ENCODE measurements at places on chromosomes 6 and 20.

GRCh38 chr6:35719830-35720733 is 16.8 kb upstream of the ARMC12 start:
- DNase-seq = no peak

- no peak for DNase-seq
Observed at GRCh38 chr6:43277643-43278523, 20.2 kb upstream of the SLC22A7 start.

DNA sequence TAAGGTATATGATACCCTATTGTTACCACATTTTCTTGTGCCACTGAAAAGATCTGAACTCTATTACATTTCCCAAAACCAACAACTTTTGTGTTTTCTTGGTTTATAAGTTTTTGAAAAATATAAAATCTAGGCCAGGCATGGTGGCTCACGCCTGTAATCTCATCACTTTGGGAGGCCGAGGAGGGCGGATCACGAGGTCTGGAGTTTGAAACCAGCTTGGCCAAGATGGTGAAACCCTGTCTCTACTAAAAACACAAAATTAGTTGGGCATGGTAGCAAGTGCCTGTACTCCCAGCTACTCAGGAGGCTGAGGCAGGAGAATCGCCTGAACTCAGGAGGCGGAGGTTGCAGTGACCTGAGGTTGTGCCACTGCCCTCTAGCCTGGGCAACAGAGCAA is 34.3 kb downstream of the SAMHD1 start:
- DNase-seq = no peak

GRCh38 chr20:12575352-12576095 is 433.2 kb upstream of the SPTLC3 start:
- DNase-seq = no peak

- DNase-seq = no peak
Observed at GRCh38 chr6:91713911-91714310, 1127.0 kb upstream of the MAP3K7 start.

GRCh38 chr20:25020901-25021301 is 28.4 kb upstream of the APMAP start:
- no peak for DNase-seq

DNA sequence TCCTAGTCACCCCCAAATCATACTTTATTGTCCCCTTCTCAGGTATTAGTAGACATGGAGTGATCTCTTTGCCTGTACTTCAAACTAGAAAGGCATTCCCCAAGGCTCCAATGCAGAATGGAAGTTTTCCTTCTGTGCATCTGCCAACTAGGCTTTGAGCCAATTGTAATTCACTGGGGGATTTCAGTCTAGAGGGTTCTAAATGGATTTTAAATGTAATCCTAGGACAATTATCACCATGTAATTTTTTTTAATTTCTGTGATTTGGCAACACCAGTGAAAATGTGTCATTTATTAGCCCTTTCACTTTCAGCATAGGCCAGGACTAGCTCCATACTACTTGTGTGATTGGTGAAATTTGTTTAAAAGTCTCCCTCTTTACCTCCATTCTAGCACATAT is 557.6 kb upstream of the MARCKS start:
- no peak for DNase-seq

GRCh38 chr20:63037669-63038268 is 31.0 kb upstream of the BHLHE23 start:
- no peak for DNase-seq

GRCh38 chr6:104527311-104527710 is 332.4 kb downstream of the HACE1 start:
- DNase-seq = no peak

DNA sequence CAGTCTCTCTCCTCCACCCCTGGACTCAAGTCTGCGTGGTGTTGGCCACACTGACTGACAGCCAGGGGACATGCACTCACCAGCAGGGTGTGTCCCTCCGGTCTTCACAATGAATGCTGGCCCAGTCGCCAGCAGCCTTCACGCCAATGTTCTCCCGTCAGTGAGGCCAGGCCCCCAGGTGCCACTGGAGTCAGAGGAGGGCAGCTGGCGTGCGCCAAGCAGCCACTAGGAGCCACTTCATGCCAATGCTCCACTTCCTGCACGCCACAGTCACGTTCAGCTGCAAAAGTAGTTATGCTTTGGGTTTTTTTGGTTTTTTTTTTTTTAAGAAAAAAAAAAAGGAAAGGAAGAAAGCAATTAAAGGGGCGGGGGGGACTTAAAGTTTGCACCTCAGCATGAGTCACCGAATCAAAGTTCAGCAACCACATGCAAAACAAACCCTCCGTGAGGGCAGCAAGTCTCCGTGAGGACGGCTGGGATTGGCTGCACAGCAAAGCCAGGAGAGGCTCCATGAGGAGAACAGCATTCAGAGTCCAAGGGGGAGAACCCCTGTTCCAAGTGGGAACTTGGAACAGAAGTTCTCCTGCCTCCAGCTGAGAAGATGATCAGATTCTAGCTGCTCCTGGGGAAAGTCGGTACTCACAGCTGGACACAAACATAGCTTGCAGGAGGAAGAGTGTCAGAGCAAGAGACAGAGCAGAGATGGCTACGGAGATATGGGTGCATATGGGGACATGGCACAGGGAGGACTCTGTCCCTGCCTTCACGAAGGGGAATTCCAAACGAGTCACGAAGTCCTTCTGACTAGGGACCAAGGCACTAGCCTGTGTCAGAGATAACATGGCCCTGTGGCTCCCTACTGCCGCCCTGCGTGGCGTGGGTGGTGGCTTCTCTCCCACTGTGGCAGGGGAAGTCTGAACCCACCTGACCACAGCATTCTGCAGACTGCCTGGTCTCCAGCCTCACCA is at the start of gene ZC3H12D:
TSS of gene ZC3H12D (minus strand) at position 282 of the 968 bp plus-strand sequence. CDS start 10,471 bp downstream, outside the sequence.
- DNase-seq = peak; percentile 43

- no peak for DNase-seq
Observed at GRCh38 chr20:5524896-5525295, 208.1 kb upstream of the PROKR2 start.

DNA sequence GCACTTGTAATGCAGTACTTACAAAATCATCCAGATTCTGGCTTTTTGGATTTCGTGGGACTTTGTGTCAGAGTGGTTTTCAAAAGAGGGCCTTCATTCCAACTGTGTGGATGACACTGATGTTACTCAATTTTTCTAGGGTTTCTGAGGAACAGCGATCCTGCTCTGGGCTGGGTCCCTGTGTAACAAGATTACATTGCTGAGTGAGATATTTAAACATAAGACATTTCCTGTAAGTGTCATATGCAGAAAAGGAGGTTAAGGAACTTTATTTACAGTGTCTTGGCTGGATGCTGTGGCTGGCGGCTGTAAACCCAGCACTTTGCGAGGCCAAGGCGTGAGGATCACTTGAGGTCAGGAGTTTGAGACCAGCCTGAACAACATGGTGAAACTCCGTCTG is 6.7 kb downstream of the ZFAND3 start:
- DNase-seq = no peak

DNA sequence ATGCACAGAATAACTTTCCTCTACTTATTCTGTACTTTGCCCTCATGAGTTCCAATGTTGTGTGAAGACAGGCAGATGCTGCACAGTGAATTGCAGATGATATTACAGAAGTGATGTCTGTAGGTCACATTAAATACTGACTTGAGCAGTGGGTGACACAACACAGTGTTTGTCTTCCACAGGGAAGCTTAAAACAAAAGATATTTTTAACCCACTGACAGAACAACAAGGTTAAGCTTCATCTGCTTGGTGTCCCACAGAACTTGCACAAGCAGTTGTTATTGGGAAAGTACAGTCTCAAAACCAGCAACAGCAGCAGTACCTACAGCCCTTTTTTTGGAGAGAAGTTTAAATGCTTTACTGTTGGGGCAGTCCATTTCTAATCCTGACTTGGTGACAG is 10.5 kb downstream of the SUMO4 start:
- no peak for DNase-seq

- DNase-seq = no peak
Observed at GRCh38 chr20:57469418-57470211, 55.3 kb downstream of the CTCFL start.

DNA sequence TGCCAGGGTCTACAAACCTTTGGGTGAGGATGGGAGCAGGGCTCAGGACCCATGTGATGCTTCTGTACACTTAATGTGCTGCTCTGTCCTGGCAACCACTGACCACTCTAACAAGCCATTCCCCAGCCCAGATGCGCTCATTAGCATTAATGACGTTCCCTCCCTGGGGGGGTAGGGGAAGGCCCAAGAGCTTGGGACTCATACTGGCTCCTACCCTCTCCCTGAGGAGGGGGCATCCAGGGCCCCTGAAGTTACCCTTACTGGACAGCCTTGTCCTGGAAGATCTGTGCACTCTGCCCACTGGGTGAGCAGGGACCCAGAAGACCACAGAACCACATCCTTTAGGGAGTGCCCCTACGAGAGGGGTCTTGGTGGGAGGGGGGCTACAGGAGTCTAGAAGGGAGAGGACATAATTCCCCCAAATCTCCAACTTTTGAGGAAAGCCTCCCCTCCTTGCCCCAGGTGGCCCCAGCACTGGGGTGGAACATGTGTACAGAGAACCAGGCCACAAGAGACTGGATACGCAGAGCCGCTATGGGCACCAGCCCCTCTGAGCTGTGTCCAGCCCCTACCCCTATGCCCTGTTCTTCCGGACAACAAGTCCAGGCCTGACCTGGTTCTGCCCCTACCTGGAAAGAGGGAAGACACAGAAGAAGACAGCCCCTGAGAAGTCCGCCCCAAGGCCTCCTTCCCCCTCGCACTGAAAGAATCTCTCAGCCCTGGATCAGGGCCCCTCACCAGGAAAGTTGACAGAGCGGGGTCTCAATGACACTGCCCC is 1.4 kb downstream of the TEAD3 start:
- DNase-seq = no peak

DNA sequence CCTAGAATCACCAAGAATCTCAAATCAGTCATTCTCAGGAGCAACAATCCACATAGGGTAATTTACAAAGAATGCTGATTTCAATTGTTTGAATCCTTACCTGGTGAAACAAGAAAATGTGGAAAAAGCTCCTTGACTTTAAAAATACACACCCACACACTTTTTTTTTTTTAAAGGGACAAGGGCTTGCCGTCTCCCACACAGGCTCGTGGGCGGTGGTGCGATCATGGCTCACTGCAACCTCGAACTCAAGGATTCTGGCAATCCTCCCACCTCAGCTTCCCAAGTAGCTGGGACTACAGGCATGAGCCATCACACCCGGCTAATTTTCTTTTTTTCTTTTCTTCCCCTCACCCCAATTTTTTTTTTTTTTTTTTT is 30.7 kb downstream of the PARD6B start:
- DNase-seq = no peak

DNA sequence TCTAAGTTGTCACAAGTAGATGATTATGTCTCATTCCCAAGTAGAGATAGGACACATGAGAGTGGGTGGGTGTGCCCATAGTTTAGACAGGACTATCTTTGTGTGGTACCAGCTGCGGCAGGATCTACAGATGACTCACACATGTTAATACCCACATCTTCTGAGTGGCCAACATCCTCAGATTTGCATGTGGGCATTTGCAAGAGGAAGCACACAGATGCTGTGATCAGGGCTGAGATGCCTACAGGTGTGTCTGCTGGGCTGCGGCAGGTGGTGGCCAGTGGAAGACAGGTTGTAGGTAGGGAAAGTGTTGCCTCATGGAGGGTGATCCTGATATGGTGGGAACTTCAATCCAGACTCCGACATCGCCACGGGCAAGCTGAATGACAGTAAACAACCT is 50.8 kb downstream of the UTRN start:
- no peak for DNase-seq

- no peak for DNase-seq
Observed at GRCh38 chr6:30000156-30000791, 57.9 kb downstream of the HLA-A start.

DNA sequence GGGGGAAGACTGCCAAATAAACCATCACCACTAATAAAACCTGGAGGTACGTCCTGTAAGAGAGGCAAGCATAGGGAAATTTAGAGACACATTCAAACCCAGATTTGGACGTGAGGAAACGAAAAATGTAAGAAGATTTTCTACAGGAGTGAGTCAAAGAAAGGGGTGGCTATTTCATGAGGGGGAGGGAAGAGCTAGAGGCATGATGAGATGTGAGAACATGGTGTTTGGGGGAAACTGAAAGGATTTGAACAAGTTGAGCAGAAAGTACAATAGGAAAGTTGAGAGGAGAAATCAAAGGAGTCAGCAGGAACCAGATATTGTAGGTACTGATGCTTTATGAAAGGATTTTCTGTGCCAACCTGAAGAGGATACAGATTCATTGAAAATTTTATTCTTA is 179.1 kb upstream of the HS3ST5 start:
- no peak for DNase-seq

DNA sequence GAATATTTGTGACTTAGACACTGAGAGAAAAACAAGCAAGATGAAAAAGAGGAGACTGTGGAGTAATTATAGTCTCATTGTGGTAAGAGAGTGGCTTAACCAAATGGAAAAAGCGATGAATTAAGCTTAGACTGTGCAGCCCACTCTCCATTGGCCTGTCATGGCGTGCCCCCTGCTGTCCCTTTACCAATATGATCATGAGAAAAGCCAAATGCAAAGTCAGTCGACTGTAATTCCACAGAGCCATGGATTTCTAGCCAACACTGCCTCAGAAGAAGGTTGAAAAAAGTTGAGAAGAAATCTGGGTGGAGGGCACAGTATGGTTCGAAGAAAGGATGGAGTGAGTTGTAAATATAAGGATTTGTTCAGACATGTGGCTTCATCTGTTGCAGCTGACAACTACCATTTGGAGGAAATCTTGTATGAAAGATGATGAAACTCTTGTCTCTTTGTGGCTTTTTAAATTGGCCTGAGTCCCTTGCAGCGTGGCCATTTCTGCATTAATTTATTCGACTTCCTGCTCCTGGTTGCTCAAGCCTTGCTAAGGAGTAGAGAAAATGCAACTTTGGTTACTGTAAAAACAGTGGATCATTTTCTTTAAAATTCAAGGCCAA is 251.4 kb downstream of the DOK5 start:
- no peak for DNase-seq

DNA sequence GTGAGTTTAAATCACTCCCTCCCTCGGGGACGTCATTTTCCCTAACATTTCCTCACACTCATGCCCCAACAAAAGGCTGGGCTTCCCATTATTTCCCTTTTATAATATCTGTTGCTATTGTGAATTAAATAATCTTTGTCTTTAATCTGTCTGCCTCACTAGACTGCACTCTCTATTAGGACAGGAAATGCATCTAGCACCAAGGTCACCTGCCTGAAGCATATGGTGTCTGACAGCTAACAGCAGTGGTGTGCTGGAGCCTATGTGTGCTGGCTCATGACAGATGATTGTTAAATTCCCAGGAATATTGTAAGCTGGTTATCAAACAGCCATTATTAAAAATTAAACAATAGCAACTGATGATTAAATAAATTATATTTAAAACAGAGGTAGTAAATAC is 237.0 kb upstream of the CEP162 start:
- no peak for DNase-seq

DNA sequence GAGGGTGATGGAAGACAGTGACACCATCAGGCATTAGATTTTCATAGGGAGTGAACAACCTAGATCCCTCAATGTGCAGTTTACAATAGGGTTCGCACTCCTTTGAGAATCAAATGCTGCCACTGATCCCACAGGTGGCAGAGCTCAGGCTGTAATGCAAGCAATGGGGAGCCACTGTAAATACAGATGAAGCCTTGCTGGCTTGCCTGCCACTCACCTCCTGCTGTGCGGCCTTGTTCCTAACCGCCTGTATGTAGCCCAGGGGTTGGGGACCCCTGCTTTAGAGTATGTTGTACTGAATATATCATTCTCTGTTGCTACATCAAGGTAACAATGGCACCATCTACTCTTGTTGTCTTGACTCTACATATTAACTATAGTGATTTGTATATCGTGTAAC is 37.1 kb downstream of the TPD52L1 start:
- no peak for DNase-seq

GRCh38 chr6:75450903-75451302 is 42.7 kb downstream of the FILIP1 start:
- no peak for DNase-seq

Measured in stimulated activated CD8-positive, alpha-beta memory T cell treated with anti-CD3 and anti-CD28 coated beads, Interleukin-4, amount 100 ng/mL, for 4 hours (primary cell).